Calu3 (cell line): ENCODE measurements at places on chromosomes 6 and 20. TPM values are rescaled to one million over a fixed set of nuclear protein-coding genes. Genes with fewer than 3 reads are reported as not detected.

Gene C20orf144
- 0.45 and 0.76 TPM in 2 replicates for total RNA-seq

Gene KATNA1
- total RNA-seq = 9.9 and 13.1 TPM in 2 replicates

Gene RNASET2
- 65.2 and 70.2 TPM in 2 replicates for total RNA-seq

DNA sequence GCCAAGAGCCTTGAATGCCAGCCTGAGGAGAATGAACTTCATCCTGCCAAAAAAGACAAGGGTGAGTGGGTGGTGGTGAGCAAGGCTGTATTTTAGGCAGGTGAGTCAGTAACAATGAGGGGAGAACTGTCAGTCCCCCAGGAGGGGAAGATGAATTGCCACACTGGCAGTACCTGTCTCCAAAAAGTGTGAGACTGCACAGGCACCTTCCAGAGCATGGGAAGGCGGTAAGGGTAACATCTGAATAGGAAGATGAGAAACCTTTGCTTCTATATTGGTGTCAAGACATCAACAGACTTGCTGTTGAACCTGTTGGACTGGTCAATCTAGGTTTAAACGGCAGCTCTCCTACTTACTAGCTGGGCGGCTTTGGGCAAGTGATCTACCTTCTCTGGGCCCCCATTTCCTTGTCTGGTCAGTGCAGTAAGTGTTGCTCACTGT lies 30.9 kb downstream of the STK35 start:
- peak overlapping the region; percentile 14 for H3K4me3 ChIP-seq
- H3K27me3 ChIP-seq = no peaks in the 10 kb centered on the region
- H3K4me1 ChIP-seq = peaks cover 34% of the 10 kb centered on the region

GRCh38 chr6:5045416-5045815 lies 39.7 kb upstream of the PPP1R3G start:
- H3K27ac ChIP-seq = no peak overlapping the region
- no peak for DNase-seq
- no peaks in the 10 kb centered on the region for H3K4me1 ChIP-seq
- H3K36me3 ChIP-seq = no peaks in the 10 kb centered on the region

- H3K4me3 ChIP-seq = no peak overlapping the region
- H3K27ac ChIP-seq = no peak overlapping the region
- no peak for DNase-seq
- peaks cover 46% of the 10 kb centered on the region for H3K27me3 ChIP-seq
- no peaks in the 10 kb centered on the region for H3K36me3 ChIP-seq
These were observed 33.4 kb upstream of the CCR6 start for GRCh38 chr6:167089243-167090142.

GRCh38 chr20:57211908-57212533 lies 54.4 kb downstream of the BMP7 start:
- no peak for DNase-seq
- H3K36me3 ChIP-seq = peaks cover 7% of the 10 kb centered on the region
- H3K27me3 ChIP-seq = peaks cover 20% of the 10 kb centered on the region
- no peak overlapping the region for H3K27ac ChIP-seq
- H3K4me1 ChIP-seq = peaks cover 36% of the 10 kb centered on the region

GRCh38 chr20:63064310-63064709 lies 57.5 kb upstream of the BHLHE23 start:
- no peak overlapping the region for H3K4me3 ChIP-seq
- no peak overlapping the region for H3K27ac ChIP-seq
- peak; percentile 40 for DNase-seq
- no peaks in the 10 kb centered on the region for H3K36me3 ChIP-seq
- H3K4me1 ChIP-seq = no peaks in the 10 kb centered on the region

- peaks cover 31% of the 10 kb centered on the region for H3K36me3 ChIP-seq
- H3K4me1 ChIP-seq = peaks cover 43% of the 10 kb centered on the region
- H3K27me3 ChIP-seq = no peaks in the 10 kb centered on the region
- peak overlapping the region; percentile 52 for H3K27ac ChIP-seq
- H3K4me3 ChIP-seq = peak overlapping the region; percentile 83
These were observed 2.1 kb downstream of the UBE2J1 start for GRCh38 chr6:89350281-89350966.

GRCh38 chr6:132490024-132490423 lies 22.9 kb downstream of the STX7 start:
- DNase-seq = no peak
- H3K27me3 ChIP-seq = no peaks in the 10 kb centered on the region
- no peaks in the 10 kb centered on the region for H3K36me3 ChIP-seq
- no peak overlapping the region for H3K4me3 ChIP-seq
- H3K27ac ChIP-seq = no peak overlapping the region
